ENCODE measurements at places on chromosomes 6 and 20.

DNA sequence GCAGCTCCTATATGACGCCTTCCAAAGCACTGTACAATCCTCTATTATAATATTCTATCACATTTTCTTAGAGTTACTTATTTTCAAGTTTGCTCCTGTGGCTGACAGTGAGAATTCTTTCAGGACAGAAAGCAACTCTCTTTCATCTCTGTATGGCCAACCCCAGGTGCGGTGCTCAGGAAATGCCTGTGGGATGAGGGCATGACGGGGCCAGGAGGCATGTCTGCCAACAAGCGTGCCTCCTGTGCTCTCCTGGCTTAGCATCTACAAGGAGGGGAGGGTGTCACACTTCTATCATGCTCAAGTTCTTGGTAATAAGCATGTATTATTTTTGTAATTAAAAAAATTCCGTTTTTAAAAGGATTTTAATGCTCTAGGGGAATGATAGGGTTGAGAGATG lies 11.4 kb downstream of the MRPL14 start:
- no peak for DNase-seq

- no peak for DNase-seq
Observed at GRCh38 chr6:82738773-82739172, 326.9 kb downstream of the UBE3D start.

DNA sequence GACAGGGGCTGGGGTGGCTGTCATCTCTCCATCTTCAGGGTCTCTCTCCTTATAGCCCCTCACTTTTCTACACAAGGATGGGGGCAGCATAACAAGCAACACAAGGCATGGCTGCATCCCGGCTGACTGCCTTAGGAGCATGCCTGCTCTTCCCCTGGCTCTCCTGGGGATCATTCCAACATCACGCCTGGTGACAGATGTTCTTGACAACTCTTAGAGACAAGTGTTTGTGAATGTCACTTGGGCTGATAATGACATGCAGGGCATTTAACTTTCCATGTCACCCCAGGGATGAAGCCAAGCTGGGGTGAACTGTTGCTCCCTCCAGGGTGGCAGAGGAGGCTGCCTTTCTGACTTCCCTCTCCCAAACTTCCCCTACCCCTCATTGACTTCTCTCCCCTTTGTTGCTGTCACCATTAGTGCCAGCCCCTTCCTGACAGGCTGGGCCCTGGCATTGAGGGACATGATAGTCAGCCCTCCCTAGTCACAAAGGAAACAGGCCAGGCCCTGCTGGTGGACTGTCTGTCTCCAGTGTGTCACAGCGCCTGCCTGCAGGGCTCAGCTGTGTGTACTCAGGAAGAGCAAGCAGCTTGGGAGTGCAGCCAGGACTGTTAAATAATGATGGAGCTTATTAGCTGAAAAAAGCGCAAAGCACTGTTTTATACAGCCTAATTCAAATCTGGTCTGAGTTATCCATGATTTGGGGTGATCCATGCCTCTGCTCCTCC lies 161.8 kb downstream of the LRFN2 start:
- no peak for DNase-seq

- DNase-seq: no peak
Observed at GRCh38 chr20:36483919-36484808, 57.2 kb upstream of the MYL9 start.

GRCh38 chr20:31633339-31633914 lies 4.3 kb upstream of the COX4I2 start:
- no peak for DNase-seq

DNA sequence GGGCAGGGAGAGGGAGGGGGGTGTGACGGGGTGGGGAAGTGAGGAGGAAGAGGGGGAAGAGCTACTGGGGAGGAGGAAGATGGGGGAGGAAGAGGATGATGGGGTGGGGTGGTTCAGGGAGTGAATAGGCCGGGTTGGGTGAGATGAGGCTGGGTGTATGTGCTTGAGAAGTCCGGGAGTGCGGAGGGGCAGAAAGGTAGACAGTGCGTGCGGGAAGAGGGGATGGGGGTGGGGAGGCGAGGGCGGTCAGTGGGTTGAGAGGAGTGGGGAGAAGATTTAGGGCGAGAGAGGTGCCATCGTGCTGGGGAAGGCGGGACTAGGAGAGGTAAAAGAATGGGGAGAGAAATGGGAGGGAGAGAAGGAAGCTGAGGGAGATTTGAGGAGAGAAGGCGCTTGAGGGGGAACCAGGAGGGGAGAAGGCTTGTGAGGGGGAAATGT lies 30.9 kb upstream of the NOTCH4 start:
- DNase-seq: no peak

DNA sequence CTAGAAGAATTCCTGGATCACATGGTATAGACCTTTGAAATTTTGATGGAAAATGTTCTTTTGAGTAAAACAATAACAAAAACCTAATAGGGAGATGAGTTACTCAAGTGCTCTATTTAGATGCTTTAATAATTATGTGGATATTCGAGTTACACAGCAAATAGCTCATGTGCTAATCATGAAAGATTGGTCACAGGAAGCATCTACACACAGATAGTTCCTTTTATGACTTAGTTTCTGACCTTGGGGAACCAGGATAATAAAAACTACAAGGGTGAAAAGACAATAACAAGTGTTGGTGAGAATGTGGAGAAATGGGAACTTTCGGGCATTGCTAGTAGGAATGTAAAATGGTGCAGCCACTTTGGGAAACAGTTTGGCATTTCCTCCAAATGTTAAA lies 19.7 kb downstream of the UBE2V1 start:
- no peak for DNase-seq

GRCh38 chr6:105859457-105859856 lies 226.7 kb upstream of the PRDM1 start:
- no peak for DNase-seq

GRCh38 chr6:38119516-38119915 lies 300.0 kb downstream of the ZFAND3 start:
- DNase-seq: no peak

DNA sequence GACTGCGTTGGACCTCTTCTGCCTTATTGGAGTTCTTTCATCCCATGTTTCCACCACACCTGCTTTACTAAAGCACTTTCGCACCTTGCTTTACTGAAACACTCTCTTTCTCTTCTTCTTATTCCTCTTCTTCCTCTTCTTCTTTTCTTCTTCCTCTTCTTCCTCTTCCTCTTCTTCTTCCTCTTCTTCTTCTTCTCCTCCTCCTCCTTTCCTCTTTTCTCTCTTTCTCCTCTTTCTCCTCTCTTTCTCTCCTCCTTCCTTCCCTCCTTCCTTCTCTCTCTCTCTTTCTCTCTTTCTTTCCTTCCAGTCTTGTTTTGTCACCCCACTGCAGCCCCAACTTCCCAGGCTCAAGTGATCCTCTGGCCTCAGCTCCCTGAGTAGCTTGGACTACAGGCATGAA lies 4.0 kb upstream of the RIPPLY2 start:
- no peak for DNase-seq

- DNase-seq: no peak
Observed at GRCh38 chr6:126153661-126154060, 167.3 kb downstream of the TRMT11 start.

DNA sequence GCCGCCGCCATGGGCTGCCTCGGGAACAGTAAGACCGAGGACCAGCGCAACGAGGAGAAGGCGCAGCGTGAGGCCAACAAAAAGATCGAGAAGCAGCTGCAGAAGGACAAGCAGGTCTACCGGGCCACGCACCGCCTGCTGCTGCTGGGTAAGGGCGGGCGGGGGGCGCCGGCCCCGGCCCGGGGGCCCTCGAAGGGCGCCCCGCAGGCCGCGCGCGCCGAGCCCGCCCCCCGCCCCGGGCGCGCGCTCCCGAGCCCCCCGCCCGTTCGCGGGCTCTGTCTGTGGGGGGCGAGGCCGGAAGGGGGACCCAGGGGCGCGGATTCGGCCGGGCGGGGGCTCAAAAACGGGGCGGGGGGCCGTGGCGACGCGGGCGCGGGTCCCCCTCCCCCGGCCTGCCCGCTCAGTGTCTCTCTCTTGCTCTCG lies 39.2 kb downstream of the GNAS start:
- DNase-seq: peak; percentile 68

- DNase-seq: no peak
Observed at GRCh38 chr6:125857846-125858245, 67.1 kb downstream of the NCOA7 start.

DNA sequence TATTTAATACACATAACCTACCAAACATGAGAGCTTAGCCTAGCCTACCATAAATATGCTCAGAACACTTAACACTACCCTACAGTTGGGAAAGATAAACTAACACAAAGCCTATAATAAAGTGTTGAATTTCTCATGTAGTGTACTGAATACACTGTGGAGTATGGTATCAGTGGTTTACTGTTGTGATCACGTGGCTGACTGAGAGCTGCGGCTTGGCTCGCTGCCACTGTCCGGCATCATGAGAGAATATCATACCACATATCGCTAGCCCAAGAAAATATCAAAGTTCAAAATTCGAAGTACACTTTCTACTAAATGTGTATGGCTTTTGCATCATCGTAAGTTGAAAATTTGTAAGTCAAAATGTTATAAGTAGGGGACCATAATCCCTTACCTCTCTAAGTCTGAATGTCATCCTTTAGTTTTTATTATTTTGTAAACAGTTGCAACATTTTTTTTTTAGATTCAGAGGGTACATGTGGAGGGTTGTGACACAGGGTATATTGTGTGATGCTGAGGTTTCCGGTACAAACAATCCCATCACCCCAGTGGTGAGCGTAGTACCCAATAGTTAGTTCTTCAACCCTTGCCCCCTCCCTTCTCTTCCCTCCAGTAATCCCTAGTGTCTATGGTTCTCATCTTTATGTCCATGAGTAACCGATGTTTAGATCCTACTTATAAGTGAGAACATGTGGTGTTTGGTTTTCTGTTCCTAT lies 14.6 kb upstream of the TAAR1 start:
- DNase-seq: no peak

Measured in SK-N-DZ (cell line).